ENCODE measurements at places on chromosomes 7 and 10.
A peak's percentile ranks its signal among the peaks of the same experiment; 100 is the strongest.

DNA sequence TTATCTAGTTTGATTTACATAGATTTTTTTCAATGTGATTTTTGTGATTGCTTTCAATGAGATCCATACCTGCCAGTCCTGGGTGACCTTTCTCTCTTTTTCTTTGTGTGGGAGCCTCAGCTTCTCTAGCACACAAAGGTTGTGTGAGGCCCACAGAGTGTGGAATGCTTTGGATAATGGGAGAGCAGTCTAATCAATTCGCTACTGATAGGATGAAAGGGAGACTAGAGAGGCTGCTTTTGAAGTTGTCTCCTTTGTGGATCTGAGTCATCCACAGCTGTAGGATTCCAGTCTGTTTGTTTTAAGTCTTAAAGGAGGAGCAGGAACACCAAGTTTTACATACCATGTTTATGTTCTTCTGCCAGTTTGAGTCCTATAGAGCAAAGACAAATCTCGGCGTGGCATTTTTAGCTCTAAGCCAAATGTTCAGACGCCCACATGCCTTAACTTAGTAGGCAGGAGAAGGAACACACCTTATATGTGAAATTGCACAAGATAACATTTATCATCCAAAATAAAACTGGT is 330.0 kb downstream of the ARL4A start:
- no peak for DNase-seq

GRCh38 chr7:151866761-151867655 is 9.9 kb downstream of the PRKAG2 start:
- DNase-seq = no peak

GRCh38 chr7:130281260-130281659 is 11.7 kb upstream of the CPA4 start:
- DNase-seq = no peak

- no peak for DNase-seq
Observed at GRCh38 chr10:46094931-46095750, 49.1 kb upstream of the MSMB start.

GRCh38 chr7:2231992-2232765 is 566 bp downstream of the MAD1L1 start:
- no peak for DNase-seq

DNA sequence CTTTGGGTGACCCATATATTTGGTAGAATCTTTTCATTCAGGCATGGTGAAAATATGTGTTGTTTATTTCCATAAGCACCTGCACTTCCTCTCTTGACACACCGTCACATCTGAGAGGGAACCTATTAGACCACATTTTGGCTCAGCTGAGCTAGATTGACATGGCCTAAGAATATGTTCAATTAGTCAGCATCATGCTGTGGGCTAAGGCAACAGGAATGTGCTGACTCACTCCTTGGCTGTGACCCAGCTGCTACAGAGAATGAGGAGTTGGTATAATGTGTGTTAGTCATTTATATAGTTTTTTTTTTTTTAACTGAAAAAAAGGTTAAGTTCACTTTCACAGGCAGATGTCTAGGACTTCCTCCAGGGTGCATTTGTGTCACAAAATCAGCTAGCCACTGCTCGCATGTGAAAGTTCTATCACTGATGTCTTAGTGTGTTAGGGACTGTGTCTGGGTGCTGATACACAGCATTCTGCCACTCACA is 180.6 kb downstream of the SEMA3E start:
- no peak for DNase-seq

GRCh38 chr10:59648711-59649201 is 60.9 kb downstream of the SLC16A9 start:
- DNase-seq = peak; percentile 21

DNA sequence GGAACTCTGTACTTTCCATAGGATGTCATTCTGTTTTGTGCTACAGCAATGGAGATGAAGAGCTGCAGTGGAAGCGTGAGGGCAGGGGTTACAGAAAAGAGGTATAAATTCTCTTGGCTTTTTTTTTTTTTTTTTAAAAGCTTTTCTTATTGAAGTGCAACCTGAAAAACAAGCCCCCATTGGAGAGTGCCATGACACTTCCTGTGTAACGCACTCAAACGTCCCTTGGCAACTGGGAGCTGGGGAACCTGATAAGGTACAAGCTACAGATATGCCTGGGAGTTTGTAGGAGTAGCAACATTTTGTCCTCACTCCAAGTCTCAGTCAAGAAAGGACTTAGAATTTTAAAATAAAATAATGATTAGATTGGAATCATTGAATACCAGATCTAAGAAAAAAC is 512.1 kb downstream of the RPS24 start:
- no peak for DNase-seq

DNA sequence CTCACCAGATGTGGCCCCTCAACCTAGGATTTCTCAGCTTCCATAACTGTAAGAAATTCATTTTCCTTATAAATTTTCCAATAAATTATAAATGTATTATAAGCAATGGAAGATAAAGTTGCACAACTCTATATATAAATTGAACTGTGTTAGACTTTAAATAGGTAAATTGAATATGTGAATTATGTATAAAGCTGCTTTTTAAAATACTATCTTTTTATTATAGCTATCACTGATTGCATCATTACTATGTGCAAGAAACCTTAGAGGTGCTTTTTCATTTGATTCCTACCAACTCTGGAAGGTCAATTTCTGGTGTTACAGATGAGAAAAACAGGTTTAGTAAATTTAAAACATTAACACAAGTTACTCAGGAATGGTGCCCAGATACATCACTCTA is 8.4 kb downstream of the MTERF1 start:
- no peak for DNase-seq

GRCh38 chr10:26593896-26594295 is 103.6 kb upstream of the PDSS1 start:
- no peak for DNase-seq

- DNase-seq = no peak
Observed at GRCh38 chr10:110456523-110457091, 41.1 kb upstream of the DUSP5 start.

- no peak for DNase-seq
Observed at GRCh38 chr10:118332236-118332635, 9.9 kb downstream of the FAM204A start.

DNA sequence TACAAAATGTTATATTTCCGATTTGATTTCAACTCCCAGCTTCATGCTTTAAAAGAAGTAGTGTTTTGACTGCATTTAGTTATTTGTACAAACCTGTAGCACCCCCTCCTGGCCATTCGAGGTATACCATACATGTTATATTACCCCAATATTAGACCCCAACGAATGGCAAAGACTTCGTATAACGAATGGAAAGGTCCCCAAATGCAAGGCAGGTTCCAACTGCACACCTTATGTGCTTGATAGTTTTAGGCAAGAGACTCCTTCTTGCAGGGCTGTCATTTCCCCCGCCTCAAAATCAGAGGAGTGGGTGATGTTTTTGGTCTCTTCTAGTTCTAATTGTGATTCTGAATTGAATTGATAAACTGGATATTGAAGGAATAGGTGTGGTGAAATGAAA is 101.1 kb upstream of the TARP start:
- DNase-seq = no peak

- no peak for DNase-seq
Observed at GRCh38 chr7:100432621-100433275, 3.1 kb downstream of the MEPCE start.

DNA sequence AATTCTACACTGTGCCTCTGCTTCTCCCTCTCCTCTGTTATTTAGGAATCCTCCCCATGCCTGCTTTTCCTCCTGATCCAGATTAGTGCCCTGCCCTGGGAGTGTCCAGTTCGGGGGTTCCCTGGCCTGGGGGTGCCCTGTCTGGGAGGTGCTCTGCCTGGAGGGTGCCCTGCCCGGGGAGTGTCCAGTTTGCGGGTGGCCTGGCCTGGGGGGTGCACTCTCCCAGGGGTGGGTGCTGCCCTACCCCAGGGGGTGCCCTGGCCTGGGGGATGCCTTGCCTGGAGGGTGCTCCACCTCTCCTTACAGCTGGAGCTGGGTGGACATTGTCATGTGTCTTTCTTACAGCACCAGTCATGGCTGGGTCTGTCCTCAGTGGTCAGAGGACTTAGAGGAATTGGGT is 20.2 kb downstream of the RAMP3 start:
- no peak for DNase-seq

GRCh38 chr7:77157446-77157845 is 35.0 kb downstream of the CCDC146 start:
- DNase-seq = no peak

DNA sequence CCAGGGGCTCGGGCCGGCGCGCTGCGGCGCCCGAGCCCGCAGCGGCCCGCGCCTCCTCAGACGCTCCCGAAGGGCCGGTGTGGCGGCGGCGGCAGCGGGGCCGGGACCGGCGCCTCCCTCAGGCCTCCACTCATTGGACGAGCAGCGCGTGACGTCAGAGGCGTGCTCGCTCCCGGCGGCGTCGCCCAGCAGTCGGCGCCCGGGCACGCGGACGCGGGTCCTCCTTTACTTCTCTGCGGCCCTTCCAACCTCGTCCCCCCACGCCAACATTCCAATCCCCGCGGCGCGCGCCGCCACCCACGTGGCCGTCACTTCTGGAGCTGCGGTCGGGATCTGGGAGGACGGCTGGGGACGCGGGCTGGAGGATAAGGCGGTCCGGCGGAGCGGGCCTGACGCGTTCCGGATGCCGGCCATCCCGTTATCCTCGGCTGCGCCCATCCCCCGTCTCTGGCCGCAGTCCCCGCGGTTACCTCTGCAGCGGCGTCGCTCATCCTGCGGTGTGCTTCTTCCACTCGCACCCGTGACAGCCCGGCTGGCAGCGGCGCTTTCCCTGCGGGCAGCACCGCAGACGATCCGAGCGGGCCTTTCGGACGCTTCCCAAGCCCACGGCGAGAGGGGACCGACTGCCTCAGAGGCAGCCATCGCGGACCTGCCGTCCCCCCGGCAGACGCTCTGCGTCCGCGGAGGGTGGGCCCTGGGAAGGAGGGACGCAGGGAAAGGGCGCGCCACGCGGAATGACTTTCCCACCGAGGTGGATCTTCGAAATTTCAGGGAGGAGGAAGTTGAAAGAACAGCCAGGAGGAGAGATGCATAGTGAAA is at the start of gene PDZD8:
TSS of gene PDZD8 (minus strand) at position 81 of the 819 bp plus-strand sequence. CDS start 213 bp downstream, outside the sequence.
- peak; percentile 28 for DNase-seq

GRCh38 chr10:45282061-45282460 is 33.3 kb downstream of the OR13A1 start:
- no peak for DNase-seq

- DNase-seq = no peak
Observed at GRCh38 chr10:11177926-11178471, 160.3 kb downstream of the CELF2 start.

DNA sequence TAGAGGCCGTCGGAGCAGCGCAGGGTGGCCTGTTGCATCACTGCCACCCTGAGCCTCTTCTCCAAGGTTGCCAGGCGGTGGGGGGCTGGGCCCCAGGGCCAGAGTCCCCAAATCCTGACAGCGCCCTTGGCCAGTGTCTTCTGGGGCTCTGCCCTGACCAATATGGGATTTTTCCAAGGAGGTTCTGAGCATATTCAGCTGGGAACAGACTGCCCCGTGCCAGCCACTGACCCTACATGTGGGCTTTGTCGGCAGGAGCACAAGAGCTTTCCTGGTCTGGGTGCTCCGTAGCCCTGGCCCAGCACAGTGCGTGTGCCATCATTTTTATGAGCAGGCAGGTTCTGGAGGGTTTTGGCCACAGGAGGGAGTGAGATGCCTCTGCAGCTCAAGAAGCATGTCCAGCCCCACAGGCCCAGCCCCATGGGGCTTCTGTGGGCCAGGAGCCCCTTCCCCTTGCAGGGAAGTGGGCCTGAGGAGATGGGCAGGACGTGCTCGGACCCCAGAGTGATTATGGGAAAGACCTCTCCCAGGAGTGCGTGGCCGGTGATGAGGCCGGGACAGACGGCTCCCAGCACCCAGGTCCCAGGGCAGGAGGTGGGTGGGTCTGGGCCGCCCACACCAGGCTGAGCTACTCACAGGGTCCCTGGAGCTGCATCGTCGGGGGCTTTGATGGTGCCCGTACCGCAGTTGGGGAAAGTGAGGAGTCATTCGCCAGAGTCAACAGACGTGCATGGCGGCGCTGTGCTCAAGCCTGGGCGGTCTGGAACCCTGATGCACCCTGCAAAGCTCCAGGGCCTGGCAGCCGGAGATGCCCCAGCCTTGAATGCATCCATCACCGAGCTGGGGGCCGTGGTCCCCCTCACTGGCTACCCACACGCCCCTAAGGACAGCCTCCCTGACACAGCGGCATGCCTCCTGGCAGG is 66.6 kb downstream of the PWWP2B start:
- DNase-seq = no peak

- peak; percentile 21 for DNase-seq
Observed at GRCh38 chr10:59709395-59710125, at the start of gene SLC16A9. SLC16A9 (minus strand) TSS chr10:59709850; CDS start chr10:59684291, 25,559 bp downstream.

DNA sequence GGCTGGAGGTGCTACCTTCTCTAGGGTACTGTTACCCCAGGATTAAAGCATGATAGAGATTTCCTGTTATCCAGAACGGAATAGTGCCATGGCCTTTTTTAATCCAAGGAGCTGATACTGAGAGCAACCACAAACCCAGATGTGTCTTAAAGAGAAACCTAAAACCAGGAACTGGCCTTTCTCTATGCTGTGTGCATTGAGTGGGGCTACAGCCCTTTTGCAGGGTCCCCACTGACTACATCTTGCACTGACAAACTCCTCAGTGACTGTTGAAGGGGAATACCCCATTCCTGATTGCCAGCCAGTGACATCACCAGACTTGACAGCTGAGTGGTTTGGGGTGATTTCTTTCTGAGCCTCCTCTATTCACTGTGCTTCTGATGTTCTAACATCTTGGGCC is 81.9 kb upstream of the CAPZA2 start:
- no peak for DNase-seq

All from NCI-H748 treated with DMSO at 0.1 percent for 48 hours (cell line).